Activated CD4-positive, alpha-beta T cell treated with anti-CD3 and anti-CD28 coated beads, Interleukin-10, Interleukin-2, amounts not matched to agents 100 ng/mL and 50 ng/mL, durations not matched to agents 16 hours and 8 hours (primary cell): ENCODE measurements at places on chromosomes 6 and 20.

- no peak for DNase-seq
These were observed 166.7 kb upstream of the THEMIS start for GRCh38 chr6:128067446-128068118.

GRCh38 chr6:157221049-157221816, 102.1 kb downstream of the TMEM242 start:
- DNase-seq = peak; percentile 83

DNA sequence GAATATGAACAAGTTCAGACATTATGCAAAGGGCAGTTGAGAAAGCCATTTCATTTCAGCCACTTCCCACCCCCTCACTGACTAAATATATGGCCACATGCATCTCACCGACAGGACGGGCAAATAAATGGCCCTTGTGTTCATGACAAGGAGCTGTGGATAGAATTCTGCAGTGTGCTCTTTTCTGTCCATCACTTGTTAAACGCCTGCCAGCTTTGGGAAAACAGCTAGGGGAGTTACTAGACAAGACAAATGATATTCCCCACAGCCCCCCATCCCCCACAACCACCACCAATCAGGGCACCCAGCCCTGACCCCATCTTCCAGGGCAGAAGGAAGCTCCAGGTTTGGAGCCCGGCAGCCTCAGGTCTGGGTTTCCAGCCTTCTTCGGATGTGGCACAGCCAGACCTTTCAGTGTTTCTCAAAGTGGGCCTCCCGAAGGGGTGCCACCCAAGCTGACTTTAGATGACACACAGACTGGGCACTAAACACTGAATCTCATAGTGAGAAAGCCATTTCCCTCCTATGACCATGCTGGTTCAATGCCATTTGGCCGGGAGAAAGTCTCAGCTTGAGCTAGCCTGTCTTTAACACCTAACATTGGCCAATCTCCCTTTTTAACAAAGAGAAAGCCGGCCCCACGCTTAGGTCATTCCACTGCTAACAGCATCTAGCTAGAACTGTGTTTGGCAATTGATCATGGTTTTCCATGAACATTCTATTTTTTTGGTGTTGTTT, 4.0 kb upstream of the RIPOR3 start:
- no peak for DNase-seq

- DNase-seq = no peak
These were observed 78.2 kb upstream of the EEF1E1 start for GRCh38 chr6:8180327-8181159.

DNA sequence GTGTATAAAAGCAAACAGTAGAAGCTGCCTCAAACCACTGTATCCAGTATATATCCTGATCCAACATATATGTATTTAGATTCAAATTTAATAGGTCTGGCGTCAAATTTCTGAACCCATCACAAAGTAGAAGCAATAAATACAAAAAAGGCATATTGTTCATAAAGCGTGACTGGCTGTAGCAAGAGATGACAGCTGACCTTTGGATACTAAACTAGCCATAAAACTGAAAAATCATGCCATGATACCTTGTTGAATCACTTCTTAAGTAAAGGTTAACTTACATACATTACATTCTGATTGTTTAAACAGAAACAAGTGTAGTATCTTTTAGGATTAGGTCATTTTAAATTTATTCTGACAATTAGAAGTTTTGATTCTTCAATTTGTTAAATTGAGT, 372.0 kb upstream of the FLRT3 start:
- no peak for DNase-seq

- DNase-seq = no peak
These were observed 26.5 kb downstream of the VNN1 start for GRCh38 chr6:132687306-132687705.

DNA sequence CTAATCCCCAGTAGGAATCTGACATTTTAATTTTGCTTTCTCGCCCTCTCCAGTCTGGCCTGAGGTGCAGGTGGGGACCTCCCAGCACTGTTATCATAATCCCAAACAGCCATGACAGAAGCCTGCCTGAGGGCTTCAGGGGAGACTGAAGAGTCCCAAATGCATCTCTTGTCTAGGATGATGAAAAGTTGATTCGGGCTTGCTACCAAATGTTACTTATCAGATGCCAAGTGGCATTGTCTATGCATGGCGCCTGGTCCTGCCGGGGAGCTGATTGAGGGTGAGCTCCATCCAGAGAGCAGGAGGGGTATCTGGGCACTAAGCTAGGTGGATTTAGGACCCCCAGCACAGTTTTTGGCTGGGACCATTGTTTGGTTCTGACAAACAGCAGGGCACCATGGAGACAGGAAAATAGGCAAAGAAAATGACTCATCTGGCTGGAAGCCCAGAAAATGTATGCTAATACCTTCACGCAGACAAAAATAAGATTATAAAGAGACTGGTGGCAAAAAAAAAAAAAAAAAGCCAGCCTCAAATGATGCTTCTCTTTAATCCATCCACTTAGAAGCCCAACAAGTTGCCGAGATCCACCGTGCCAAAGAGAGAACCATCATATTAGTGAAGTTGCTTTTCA, 513.7 kb upstream of the SULF2 start:
- no peak for DNase-seq

DNA sequence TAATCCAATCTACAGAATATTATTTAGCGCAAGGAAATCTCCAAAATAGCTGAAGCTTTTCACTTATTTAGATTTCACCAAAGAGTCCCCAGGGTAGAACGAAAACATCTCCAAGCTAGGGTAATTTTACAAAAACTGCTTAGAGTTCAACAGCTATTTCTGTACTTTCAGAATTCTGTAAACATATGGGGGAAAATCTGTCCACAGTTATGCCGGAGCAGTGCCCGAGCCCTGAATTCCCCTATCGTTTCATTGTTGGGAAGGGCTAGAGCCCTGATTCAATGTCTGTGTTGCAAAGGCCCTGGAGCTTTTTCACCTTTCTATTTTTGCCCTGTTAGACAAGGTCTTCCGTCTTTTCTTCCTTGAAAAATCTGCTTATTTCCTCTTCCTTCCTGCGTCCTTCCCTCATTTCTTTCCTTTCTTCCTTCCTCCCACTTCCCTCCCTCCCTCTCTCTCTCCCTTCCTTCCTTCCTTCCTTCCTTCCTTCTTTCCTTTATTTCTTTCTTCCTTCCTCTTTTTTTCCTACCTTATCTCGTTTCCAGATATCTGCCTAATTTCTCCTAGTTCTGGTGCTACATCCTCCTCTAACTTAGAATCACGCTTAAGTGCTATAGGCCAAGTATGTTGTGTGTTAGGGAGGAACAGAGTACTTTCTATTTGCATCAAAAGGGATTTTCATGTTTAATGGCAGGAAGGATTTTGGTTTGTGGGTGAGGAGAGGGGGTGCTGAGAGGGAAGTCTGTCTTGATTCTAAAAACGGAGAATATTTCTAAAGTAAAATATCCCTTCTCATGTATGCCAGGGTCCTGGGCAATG, 122.5 kb upstream of the BMP2 start:
- no peak for DNase-seq

GRCh38 chr6:34358389-34358905, 34.0 kb downstream of the NUDT3 start:
- DNase-seq = no peak

DNA sequence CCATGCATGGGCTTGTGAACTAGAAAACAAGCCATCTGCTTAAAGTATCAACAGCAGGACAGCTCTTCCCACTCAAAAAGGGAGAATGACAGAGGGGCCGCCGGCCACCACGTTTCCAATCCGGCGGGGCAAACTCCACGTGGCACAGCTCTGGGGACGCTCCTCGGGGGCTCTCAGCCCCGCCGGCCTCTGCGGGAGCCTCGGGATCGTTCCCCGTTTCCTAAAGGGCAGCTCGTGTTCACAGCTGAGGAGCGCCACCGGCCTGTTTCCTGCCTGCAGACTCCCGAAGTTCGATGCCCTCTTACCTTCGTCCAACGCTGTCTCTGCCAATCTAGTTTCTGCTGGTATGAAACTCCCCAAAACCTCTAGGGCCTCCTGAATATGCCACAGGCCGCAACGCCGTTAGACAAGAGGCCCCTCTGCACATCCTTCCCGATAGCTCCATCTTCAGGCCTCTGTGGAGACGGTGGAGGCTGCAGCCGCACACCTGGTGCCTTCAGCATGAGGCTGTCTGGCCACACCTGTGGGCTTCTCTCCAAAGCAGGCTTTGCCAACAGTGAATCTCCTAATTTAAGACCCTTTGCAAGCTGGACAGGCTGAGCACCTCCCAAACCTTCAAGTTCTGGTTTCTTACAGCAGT, 46.5 kb downstream of the KCNQ2 start:
- no peak for DNase-seq

DNA sequence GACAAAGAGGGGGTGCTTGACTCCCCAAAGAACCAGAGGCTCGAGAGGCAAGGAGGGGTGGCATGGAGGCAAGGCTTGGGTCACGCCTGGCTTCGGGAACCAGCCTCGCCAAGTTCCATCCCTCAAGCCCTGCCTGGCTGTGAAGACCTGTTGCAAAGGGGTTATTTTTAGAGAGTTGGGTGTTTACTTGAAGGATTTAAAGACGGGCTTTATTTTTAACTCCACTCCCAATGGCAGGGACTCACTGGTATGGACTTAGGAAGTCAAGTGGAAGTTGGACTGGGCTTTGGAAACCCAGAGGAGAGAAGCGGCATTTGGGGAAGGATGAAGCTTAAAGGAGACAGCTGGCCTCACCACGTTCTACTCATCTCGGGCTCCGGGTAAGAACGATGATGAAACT, 43.1 kb downstream of the JPH2 start:
- no peak for DNase-seq

DNA sequence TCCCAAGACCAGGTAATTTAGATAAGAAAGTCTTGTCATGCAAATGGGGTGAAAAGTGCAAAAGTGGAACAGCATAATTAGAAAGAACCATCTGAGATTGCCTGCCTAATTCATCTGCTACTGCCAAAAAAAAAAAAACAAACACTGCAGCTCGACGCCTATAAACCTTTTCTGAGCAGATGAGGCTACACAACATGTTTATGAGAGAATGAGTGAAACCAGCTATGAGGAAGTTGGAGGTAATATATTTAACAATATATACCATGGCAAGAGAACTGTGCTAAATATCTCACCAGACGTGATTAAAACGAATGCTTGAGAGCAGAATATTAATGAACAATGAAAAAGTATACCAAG, 50.0 kb downstream of the LAMA4 start:
- DNase-seq = no peak

DNA sequence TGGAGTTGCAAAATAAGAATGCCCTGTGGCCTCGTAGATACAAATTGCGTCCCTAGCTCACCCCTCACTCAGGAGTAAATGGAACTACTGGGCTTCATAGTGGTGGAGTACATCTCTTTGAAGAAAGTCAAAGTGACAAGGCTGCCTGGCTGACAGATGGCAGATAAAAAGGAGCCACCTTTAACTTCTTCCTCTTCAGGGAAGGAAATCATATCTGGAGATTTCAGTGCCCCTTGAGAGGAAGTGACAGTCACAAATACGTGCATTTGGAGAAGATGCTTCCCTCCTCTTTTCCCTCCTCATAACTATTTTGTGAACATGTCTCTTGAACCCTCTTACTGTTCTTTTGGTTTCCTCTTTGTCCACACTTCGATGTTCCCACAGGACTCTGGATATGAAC, 43.2 kb downstream of the PPP1R3G start:
- DNase-seq = no peak

DNA sequence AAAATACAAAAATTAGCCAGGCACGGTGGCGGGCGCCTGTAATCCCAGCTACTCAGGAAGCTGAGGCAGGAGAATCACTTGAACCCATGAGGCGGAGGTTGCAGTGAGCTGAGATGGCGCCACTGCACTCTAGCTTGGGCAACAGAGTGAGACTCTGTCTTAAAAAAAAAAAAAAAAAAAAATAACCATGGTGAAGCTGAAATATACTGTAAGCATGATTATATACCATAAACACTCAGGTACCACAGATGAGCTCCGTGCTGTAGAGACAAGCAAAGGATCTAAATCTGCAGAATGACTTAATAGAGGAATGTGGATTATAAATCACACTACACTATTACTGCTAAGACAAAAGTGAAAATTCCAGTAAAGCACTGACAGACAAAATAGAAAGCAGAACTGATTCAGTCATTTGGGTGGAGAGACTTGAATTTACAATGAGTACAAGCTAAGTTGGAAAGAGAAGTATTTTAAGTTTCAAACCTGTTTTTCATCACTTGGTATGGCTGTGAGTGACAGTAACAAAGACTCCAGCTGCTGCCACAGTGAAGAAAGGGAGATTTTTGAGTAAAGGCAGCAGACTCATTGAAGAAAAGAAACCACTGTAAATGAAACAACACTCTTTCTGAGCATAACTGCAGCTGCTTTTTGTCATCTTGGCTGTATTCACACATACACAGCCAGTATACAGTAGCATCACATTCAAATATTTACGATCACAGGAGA, 322.1 kb downstream of the RNGTT start:
- peak; percentile 2 for DNase-seq

- peak; percentile 80 for DNase-seq
These were observed 109.0 kb upstream of the SUPT3H start for GRCh38 chr6:45486736-45487135.

DNA sequence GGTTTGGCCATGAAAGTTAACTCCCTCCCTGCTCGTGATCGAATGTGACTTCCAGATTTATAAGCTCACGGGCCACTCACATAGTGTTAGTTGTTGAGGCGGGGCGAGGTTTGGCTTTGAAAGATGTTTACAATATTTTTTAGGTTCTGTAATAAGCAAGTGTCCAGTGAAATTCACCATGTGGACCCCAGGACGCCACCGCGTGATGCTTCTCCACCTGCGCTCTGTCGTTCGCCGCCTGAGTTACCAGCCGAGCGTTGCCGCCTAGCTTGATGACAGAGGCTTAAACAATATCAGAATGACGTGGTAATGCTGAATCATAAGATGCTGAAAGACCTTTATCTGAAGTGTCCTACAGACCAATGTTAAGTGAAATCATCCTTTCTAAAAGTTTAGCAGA, 241.0 kb downstream of the MYLK4 start:
- no peak for DNase-seq

DNA sequence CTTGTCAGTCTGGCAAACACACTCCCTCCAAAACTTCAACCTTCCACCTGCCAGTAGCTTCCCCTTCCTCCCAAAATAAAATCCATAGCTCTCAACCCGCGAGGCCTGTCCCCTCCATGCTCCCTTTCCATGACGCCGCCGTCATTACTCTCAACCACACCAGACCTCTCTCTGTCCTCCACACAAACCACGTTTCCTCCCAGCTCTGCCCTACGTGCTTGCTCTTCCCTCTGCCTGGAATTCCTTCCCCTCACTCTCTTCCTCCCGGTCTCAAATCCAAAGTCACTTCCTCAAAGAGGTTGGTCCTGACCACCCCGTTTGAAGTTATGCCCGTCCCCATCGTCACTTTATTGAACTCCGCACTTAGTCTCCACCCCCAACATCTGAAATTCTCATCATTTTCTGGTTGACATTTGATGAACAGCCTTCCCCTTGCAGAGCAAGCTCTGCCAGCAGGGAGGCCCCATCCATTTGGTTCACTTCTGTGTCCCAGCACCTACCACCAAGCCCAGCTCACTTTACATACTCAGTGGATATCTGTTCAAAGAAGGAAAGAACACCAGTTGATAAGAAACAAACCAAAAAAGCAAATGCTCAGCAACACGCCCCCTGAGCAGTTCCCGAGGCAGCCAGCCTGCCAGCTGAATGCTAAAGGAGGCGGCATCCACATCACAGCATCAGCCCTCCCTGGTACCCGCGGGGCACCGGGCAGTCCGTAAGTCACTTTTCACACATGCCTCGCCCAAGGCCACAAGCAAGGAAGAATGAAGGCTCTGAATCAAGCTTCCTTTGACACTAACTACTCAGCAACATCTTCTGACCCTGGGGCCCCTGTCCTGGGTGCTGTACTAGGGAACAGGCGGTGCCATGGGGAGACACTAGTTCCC, 125.0 kb downstream of the NFATC2 start:
- peak; percentile 51 for DNase-seq
